Stimulated activated CD4-positive, alpha-beta T cell treated with anti-CD3 and anti-CD28 coated beads, Interleukin-15, amount 100 ng/mL, for 1 hour (primary cell): ENCODE measurements at places on chromosomes 12 and 14.

DNA sequence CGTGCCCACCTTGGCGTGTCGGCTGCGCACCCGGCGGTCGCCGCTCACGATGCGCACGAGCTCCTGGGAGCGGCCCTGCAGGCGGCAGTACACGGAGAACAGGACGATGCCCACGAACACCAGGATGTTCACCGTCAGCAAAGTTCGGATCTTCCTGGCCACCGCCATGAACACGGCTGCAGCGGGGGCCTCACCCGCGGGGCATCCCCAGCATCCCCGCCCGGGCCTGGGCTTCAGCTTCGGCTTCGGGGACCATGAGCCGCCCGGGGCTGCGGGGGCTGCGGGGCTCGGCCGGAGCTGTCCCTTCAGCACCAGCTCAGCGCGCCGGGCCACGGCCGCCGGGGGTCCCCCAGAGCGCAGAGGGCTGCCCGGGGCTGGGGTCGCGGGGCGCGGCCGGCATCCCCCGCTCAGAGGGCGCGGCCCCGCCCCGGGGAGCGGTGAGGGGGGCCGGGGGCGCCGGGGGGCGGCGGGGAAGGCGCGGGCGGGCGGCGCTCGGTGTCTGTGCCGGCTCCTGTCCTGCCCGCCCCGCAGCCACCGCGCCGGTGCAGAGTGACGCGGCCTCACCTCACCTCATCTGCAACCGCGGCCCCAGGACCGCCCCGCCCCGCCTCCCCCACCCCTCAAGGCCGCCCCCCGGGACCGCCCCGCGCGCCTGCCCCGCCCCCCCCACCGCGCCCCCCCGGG lies at the start of gene GALNT9:
Gene GALNT9, minus strand, starts transcription at position 554 of the 684 bp plus-strand sequence. Its CDS starts 386 bp downstream, at position 168.
- DNase-seq: no peak

DNA sequence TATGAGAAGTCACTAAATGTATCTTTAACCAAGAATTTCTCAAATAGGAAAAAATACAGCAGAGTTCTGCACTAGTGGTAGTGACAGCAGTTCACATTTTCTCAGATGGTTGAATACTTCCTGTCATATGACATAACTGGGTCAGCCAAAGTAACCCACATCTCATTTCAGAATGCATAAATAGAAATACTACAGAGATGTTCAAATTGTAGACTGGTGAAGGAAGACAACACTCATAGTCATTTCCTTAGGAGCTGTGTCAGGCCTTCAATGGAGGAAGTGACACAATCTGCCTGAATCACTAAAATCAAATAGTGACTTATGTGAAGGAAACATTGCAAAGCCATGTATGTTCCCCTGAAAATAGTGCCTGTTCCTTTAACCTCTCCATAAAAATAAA lies 32.4 kb downstream of the FERMT2 start:
- no peak for DNase-seq

DNA sequence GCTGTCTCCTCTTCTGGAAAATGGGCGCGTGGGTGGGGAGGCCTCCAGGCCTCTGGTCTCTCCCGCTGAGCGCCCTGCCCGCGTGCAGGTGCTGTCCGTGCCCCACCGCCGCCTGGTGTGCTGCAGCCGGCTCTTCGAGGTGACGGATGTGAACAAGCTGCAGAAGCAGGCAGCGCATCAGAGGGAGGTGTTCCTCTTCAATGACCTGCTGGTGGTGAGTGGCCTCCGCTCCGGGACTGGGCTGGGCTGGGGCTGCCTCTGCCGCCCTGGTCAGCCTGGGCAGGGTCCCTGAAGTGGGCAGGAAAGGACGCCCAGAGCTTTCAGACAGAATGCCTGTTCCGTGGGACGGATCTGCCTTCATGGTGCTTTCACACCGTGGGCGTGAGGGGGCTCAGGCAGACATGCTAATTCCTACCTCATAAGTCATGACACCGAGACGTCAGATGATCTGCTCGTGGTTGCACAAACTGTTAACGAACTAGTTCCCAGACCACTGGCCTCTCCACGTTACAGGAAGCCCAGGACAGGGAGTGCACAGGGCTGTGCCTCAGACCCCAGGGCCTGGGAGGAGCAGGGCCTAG lies 50.5 kb downstream of the SLC6A12 start:
- no peak for DNase-seq

DNA sequence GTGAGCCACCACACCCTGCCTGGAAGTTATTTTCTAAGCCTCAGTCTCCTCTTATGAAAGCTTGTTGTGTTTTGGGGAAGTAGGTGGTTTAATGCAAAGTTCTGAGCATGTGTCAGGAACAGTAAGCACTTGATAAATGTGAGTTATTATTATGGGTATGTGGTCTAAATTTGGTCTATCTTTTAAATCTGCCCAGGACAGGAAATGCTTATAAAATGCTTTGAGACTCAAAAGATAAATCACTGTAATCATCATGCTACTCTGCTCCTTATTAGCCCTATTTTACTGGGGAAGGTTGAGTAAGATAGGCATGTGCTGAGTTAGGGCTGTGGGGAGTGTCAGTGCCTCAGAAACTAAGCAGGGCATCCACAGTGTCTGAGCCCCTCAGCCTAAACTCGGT lies 13.1 kb upstream of the SRSF5 start:
- DNase-seq: no peak

DNA sequence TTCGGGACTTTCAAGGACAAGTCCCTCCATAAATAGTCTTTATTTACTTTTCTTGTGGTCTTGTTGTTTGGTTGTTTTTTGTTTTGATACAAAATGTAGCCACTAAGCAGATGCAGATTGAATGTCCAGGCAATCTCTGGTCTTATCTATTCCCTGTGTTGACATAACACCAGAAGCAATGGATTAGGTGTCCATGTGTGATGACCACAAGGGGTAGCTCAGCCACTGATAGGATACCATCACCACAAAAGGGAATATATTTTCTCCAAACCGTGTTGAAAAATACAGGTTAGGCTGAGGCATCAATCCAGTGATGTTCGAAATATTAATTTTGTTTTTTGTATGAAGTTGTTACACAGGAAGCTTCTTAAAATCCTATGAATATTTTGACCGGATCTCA lies 196.3 kb downstream of the EPS8 start:
- DNase-seq: no peak

- no peak for DNase-seq
Observed at GRCh38 chr12:42766754-42767153, 177.2 kb upstream of the PRICKLE1 start.

DNA sequence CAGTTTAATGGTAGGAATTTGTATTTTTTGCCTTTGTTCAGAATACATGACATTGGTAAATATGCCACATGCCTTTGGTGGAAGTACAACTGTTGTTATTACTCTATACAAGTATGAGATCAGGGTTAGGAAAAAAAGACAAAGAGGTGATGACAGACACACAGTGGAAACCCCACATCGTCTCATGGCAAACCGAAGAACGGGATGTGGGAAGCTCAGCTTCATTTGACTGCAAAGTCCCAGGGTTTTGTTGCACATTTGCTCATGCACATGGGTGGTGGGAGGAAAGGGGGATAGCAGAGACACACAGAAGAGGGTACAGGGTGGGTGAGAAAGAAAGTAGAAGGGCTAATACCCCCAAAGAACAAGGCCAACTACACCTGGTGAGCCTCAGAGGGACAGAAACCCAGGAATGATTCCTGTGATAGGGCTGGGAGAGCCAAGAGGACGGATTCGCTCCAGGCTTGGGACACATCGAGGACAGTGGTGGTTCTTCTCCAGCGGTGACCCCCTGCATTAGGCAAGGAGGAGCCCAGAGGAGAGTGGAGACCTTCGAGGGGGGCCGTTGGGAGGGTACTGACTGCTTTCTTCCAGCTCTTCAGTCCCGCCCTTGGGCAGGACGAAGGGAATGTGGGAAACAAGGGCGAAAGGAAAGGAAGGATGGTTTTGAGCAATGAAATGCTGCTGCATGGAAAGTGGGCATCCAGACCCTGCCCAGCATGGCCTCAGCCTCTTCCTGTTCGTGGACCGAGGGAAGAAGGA lies 8.1 kb downstream of the VAMP1 start:
- no peak for DNase-seq
